Myocyte (in vitro differentiated cells): ENCODE measurements at places on chromosomes 3 and 15. TPM values are rescaled to one million over a fixed set of nuclear protein-coding genes. Genes with fewer than 3 reads are reported as not detected.

DNA sequence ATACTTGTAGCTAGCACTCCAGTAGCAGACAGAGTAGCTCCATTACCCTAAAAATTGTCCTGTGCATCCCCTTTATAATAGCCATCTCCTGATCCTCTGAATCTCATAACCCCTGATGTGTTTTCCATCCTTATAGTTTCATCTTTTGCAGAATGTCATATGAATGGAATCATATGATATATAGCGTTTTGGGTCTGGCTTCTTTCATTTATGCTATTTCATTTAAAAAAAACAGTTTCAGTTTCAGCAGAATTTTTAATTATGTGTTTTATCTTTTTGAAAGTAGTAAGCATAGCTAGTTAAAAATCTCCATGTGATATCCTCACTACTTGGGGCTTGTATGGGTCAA, 132.7 kb downstream of the KLF13 start:
- DNase-seq: no peak

GRCh38 chr3:172522871-172523818, at the start of gene TNFSF10:
Gene TNFSF10 (minus strand): TSS chr3:172523430. CDS start chr3:172523384, 46 bp downstream.
- DNase-seq: no peak

PAQR5 gene
- 8.5 and 9.4 TPM in 2 replicates for total RNA-seq

DNA sequence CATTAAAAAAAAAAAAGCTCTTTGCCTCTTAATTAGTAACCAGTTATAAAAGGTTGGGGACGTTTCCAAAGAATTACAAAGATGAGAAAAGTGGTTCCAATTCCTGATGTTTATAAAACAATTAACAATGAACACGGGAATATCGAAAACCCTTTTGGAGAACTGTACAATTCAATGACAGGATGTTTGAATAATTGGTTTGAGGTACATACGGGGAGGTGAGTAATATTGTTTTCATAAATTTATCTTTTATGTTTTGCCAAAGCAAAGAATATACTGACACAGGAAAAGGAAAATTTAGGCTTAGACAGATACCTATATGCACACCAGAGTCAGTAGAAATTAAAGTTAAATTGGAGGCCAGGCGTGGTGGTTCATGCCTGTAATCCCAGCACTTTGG, 94.6 kb upstream of the LMOD3 start:
- DNase-seq: no peak

DNA sequence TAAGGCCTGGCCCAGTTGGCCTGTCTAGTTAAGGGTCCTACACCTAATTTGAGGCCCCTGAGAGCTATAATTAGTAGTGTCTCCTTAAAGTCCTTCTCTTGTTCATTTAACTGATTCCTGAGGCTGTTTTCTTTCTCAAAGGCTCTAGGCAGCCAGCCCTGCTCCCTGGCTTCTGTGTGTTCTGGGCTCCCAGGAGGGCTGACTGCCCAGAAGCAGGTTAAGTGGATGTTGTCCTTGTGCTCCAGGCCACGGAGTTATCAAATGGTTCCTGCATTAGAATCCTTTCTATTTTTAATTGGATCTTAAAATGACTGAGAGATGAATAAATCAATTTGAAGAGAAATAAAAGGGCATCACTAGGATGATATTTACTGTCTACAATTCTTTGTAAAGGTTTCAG, 140.0 kb downstream of the SNRK start:
- peak; percentile 48 for DNase-seq

AQP9 gene
- 0.13 TPM in 1 of 2 replicates, not detected in the other for total RNA-seq

GRCh38 chr3:23829242-23829934, 23.6 kb downstream of the UBE2E1 start:
- no peak for DNase-seq

SI gene
- total RNA-seq: not detected in 2 replicates

GRCh38 chr15:28985316-28985645, 99.5 kb downstream of the APBA2 start:
- no peak for DNase-seq

DNA sequence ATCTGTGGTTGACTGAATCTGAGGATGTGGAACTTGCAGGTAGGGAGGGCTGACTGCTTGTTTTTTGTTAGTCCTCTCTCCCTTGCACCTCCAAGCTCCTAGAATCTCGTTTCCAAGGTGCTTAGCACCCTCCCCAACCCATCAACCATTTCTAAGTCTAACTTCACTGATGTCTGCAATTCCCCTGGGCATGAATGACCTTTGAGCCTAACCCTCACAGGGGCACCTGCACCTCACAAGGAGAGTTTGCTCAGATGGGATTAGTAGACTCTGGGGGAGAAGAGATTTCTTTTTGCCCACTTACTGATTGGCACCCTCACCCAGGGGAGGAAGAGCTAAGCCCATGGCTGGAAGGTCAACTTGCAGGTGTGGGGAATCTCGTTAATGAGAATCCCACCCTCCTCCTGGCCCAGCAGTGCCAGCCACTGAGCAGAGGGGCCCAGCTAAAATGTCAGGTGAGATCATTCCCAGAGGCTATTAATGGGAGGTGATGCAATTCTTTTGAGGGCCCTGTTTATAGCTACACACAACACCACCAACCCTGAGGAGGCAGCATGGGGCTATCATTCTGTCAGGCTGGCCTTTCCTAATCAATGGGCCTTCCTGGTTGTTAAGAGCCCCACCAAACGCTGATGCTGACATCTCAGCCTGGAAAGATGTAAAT, 81.6 kb upstream of the HERC1 start:
- peak; percentile 76 for DNase-seq

GRCh38 chr3:184295771-184296170, 3.3 kb upstream of the PSMD2 start:
- no peak for DNase-seq

GRCh38 chr3:148078658-148079057, 619.0 kb upstream of the AGTR1 start:
- DNase-seq: no peak

GRCh38 chr3:194871143-194871863, 185.6 kb downstream of the FAM43A start:
- peak; percentile 83 for DNase-seq

DNA sequence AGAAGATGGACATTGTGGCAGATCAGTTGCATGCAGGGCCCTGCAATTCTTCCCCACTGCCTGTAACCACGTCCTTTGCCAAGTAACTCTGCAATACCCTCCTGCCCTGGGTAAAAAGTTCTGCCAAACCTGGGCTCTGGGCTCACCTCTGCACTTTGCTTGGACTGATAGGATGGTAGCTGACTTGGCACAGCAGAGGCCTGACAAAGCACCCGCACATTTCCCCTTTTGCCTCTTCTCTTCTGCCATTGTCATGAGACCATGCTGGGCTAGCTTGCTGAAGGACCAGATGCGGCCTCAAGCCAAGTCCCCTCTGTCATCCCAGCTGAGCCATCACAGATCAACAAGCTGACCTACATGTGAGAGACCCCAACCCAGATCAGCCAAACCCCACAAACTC, 122.4 kb downstream of the SMAD6 start:
- DNase-seq: no peak
